ENCODE measurements at places on chromosomes 2 and 18. TPM values are rescaled to one million over a fixed set of nuclear protein-coding genes. Genes with fewer than 3 reads are reported as not detected.

TSPYL6 gene
- not detected for total RNA-seq

WNT6 gene
- total RNA-seq = not detected

LOXHD1 gene
- total RNA-seq = not detected

TMEM247 gene
- not detected for total RNA-seq

NDUFS1 gene
- 167 TPM for total RNA-seq

EN1 gene
- total RNA-seq = not detected

MAP3K20 gene
- 24.7 TPM for total RNA-seq

TBR1 gene
- total RNA-seq = under 0.01 TPM

CFC1 gene
- total RNA-seq = not detected

EPHA4 gene
- 25.3 TPM for total RNA-seq

CBLN2 gene
- 5.9 TPM for total RNA-seq

EFHD1 gene
- not detected for total RNA-seq

KCNG2 gene
- not detected for total RNA-seq

CDK15 gene
- total RNA-seq = 0.30 TPM

MEIS1 gene
- 42.6 TPM for total RNA-seq

AKAIN1 gene
- not detected for total RNA-seq

FSIP2 gene
- total RNA-seq = 0.30 TPM

ADCYAP1 gene
- not detected for total RNA-seq

UGT1A7 gene
- not detected for total RNA-seq

NXPH2 gene
- total RNA-seq = 0.32 TPM

DLX2 gene
- total RNA-seq = not detected

SLC30A3 gene
- 0.32 TPM for total RNA-seq

PDK1 gene
- 5.8 TPM for total RNA-seq

SGPP2 gene
- not detected for total RNA-seq

ATAD2B gene
- 10.1 TPM for total RNA-seq

TRIM43 gene
- total RNA-seq = not detected

APOB gene
- total RNA-seq = 0.30 TPM

GPR45 gene
- not detected for total RNA-seq

SOX11 gene
- total RNA-seq = under 0.01 TPM

OSBPL6 gene
- 0.97 TPM for total RNA-seq

CNDP1 gene
- not detected for total RNA-seq

AQP12A gene
- total RNA-seq = not detected
